ENCODE measurements at places on chromosomes 6 and 20.

GRCh38 chr6:159378411-159379328 lies 209.5 kb downstream of the FNDC1 start:
- DNase-seq = no peak

DNA sequence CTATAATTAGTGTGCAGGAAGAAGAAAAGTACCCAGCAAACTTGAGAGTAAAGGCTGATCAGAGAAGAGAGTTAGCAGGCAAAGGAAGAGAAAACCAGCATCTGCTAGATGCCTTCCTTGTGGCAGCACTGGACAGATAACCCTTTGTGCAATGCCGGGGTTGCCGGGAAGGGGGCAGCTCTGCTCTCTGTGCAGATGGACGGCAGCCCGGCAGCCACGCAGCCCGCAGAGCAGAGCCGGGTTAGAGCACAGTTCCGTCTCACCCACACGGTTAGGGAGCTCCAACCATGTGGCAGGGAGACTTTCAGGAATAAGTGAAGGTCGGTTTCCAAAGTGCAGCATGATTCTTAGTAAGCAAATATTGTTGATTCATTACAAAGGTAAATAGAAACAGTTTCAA lies 80.0 kb upstream of the RPS6KA2 start:
- no peak for DNase-seq

GRCh38 chr20:6169251-6169650 lies 46.4 kb upstream of the FERMT1 start:
- no peak for DNase-seq

- no peak for DNase-seq
These were observed 565.5 kb downstream of the EPM2A start for GRCh38 chr6:145169726-145170224.

DNA sequence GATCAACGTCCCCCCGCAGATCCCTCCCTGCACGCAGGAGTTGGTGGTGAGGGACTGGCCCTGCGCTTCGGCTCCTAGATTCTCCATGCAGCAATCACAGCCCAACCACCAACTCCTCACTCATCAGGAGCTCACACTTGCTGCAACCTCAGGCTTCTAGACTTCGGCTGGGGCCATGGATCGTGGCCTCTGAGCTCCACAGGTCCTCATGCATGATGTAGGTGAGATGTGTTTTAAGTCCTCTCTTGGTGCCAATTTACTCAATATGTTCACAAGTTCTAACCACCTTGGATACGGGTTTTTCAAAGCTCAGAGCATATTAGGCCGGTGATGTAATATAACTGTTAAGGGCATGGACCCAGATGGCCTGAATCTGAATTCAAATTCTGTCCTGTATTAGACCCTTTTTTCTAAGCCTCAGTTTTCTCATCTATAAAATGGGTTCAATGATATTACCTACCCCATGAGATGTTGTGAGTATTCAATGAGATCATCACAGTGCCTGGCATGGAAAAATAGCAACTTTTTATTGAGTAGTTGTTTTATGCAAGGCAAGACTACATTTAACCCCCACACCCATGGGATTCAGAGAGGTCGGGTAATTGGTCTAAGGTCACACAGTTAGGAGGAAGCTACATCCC lies 31.0 kb downstream of the SUN5 start:
- DNase-seq = no peak

GRCh38 chr6:16338577-16339264 lies 100.3 kb downstream of the GMPR start:
- DNase-seq = no peak

DNA sequence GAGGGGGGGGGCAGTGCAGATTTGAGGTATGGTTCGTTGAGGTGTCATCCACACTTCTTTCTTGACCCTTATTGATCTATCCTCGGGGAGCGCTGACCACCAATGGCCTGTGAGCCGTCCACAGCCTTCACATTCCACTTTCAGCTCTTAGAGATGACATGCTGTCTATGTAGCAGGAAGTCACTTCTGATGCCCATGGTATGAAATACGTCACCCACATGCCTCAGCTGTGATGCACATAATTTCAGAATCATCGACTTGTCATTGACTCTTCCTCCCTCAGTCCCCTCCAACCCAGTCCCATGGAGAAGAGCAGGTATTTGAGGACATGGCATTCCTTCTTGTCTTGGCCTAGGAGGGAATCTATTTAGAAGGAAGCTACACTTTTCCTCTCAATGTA lies 4.7 kb upstream of the ADGRF5 start:
- DNase-seq = no peak

GRCh38 chr6:168196385-168196860 lies 117.4 kb upstream of the FRMD1 start:
- DNase-seq = no peak

Data from activated naive CD4-positive, alpha-beta T cell (primary cell).